ENCODE measurements at places on chromosomes 7 and 10. TPM values are rescaled to one million over a fixed set of nuclear protein-coding genes. Genes with fewer than 3 reads are reported as not detected.

NXPH1 gene
- 1.6 TPM for polyA plus RNA-seq

DNA sequence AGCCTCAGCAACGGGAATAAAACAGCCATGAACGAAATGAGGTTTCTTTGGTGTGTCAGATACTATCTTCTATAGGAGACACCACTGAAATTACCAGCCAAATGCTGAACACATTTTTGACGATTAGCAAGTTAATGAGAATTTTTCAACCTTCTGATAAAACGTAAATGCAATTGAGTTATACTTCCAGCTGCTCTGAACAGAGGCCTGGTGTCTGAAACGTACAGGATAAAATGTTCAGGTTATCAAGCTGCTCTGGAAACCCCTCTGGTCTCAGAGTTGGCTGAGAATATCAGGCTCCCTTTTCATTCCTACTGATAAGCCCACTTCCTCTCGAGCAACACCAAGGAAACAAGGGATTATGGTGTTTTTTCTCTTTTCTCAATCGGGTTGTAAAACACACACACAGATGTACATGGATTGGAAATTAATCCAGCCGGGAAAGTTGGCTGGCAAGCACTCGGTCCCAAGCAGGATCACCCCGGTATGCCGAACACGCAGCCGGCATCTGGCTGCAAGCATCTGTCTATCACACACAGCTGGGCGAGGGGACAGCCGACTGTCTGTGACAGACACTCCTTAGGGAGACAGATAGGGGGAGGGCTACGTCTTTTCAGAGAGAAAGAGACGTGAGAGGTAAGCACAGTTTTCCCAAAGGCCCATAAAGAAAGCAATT lies 171.8 kb downstream of the PRKAG2 start:
- DNase-seq: no peak

- DNase-seq: no peak
Measured at GRCh38 chr10:129448539-129448938, 18.5 kb upstream of the MGMT start.

- DNase-seq: no peak
Measured at GRCh38 chr10:37681617-37681999, 175.8 kb downstream of the ZNF248 start.

GRCh38 chr7:21326241-21326640 lies 101.6 kb upstream of the SP4 start:
- DNase-seq: no peak
